ENCODE measurements at places on chromosomes 7 and 10. TPM values are rescaled to one million over a fixed set of nuclear protein-coding genes. Genes with fewer than 3 reads are reported as not detected.

DNA sequence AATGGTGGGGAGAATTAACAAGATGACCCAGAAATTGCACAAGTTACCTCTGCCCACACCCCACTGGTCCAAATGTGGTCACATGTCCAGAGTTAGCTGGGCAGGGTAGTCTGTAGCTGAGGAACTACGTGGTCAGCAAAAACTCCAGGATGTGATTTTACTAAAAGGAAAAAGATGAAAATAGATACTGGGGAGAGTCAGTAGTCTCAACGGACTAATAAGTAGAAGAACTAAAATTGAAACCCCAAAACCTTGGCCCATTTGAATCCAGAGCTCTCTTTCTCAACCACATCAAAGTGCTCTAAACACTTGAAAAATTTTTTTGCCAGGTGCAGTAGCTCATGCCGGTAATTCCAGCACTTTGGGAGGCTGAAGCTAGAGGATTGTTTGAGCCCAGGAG is 146.3 kb downstream of the SKIDA1 start:
- no peak for ATAC-seq

DNA sequence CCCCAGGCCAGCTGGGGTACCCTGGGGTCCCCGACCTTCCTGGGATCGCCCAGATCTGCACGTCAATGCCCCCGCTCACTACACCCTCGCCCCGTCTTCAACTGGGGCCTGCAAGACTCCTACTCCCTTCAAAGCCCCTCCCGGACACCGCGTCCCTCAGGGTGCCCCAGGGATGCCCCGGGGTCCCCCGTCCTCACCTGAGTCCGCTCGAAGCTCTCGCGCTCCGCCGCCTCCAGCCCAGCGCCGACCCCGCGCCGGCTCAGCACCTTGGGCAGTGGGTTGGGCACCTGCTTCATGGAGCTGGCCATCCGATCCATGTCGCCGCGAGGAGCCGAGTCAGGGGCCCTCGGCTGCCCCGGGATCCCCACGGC is at the start of gene HIP1:
Gene HIP1 (minus strand): TSS at position 338 of the 371 bp plus-strand sequence. CDS start 21 bp downstream, at position 317.
- ATAC-seq: peak; percentile 11

DNA sequence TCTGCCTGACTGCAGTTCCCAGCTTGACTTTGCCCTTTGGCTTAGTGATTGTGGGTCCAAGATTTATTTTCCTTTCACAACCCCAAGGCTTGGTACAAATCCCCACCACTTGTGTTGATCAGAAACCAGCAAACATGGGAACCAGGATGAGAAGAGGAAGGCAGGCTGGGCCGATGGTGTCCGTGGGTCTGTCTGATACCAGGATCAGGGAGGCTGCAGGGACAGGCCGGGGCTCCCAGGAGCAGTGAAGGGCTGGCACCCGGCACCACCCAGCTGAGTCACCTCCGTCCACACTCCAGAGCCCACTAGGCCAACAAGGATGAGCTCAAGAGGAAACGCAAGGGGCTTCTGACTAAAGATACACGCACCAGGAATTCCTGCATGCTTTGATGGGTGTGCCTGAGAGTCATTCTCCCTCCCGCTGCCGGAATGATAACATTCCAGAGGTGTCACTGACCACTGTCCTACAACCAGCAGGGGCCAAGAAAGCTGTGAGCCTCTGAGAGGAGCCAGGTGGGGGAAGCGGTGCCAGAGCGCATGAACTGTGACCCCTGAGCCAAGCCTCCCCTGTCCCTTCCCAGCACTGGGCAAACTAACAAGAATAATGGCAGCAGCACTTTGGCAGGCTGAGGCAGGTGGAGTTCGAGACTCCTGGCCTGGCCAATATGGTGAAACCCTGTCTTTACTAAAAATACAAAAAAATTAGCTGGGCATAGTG is 29.2 kb upstream of the PROSER2 start:
- ATAC-seq: peak; percentile 61

GRCh38 chr7:36874041-36874440 is 149.7 kb upstream of the AOAH start:
- no peak for ATAC-seq

GRCh38 chr10:99661377-99661763 is 2.1 kb downstream of the ENTPD7 start:
- peak; percentile 18 for ATAC-seq

DNA sequence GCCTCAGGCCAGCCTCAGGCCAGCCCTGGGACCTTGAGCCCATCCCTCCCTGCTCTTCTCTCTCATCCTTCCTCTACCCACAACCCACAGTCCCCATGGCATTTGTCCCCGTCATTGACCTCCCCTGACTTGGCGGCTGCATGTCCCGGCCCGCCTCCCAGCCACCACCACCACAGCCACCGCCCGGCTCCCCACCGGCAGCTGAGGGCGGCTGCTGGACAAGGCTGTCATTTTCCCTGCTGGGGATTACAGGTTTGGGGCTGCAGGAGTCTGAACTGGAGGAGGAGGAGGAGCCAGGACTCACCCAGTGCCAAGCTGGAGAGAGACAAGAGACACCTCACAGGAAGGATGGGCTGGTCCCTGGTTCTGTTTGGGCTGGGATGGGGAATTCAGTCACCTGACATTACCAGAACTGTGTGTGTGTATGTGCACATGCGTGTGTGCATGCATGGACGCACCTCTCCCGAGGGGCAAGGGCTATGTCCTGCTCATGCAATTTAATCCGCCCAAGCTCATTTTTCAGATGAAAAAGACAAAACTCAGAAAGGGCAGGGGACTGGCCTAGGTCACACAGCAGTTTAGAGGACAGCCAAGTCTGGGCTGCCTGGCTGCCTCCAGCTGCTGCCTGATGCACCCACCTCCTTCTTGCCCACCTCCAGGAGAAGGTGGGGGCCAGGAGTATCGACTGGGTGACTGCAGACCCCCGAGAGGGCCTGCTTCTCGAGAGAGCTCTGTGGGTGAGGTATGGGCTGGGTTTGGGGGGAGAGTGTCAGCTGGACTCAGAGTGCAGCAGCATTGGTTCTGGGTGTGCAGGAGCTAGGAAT is 113.1 kb downstream of the ZMIZ1 start:
- ATAC-seq: no peak

GRCh38 chr7:13099154-13099795 is 411.8 kb downstream of the ARL4A start:
- peak; percentile 97 for ATAC-seq

- peak; percentile 51 for ATAC-seq
Observed at GRCh38 chr10:89165923-89166322, 41.2 kb downstream of the CH25H start.

DNA sequence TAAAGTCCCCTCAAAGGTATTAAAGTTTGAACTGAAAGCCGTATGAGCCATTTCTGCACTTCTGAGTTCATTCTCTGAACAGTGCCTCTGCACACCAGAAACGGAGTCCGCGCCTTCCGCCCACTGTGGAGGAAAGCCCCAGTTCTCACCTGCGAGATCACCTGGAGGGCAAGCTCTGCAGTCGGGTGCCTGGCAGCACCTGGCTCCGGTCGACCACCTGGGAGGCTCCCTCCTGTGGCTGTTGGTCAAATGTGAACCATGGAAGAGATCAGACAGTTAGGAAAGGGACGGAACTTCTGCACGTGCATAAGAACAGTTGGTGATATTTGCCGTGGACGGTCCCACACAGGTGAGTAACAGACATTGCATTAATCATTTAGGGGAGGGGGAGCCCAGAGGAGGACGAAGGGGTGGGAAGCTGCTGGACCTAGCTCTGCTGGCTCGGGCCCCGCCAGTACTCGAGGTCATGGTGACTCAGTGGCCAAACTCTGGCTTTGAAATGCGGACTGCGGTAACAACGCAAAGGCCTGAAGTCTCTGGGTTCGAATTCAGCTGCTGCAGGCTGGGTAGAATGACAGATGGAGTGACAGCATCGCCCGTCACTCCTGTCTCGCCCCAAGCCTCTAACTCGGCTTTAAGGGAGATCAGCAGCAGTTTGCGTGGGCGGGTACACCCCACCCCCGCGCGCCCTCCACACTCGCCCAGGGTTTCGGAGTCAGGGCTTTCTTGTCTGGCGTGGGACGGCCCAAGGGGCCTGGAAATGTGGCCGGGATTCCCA is 1.7 kb upstream of the DPYSL4 start:
- no peak for ATAC-seq

DNA sequence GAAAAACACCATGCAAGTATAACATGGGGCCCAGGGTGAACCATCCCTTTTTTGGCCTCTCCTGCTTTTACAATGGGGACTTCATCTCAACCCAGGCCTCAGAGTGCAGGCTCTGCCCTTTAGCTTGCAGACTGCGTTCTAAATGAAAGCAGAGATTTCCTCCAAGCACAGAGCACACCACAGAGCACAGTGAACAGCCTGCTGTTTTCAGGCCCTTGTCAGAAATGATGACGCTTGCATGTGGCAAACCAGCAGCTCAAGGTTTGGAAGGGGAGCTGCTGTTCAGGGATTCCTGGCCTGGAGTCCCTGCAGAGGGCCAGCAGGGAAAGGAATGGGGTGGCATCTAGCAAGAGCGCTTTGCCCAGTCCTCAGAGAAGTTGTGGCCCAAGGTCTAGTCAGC is 167.3 kb upstream of the CDCA7L start:
- ATAC-seq: no peak

DNA sequence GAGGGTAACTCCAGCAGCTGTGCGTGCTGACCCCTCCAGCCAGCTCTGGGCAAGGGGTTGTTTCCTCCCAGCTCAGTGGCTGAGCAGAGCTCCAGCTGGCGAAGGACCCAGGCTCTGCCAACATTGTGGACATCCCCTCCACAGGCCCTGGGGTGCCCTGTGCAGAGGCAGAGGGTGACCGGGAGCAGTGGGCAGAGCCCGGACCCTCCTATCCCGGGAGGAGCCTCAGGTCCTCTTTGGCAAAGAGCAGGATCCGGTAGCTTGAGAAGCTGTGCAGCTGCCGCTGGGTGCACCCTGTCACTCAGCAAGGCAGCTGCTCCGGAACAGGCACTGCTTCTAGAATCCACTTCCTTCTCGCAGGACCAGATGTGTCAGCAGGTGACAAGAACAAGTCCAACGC is 175.9 kb downstream of the EBF3 start:
- no peak for ATAC-seq

- no peak for ATAC-seq
Observed at GRCh38 chr7:48832303-48832845, 92.0 kb upstream of the CDC14C start.

SPDYE1 gene
- total RNA-seq: not detected

RBM20 gene
- total RNA-seq: 3.1 TPM

MSMB gene
- total RNA-seq: 0.64 TPM

CH25H gene
- total RNA-seq: 4.8 TPM

ODAD2 gene
- total RNA-seq: 0.16 TPM

SHLD2 gene
- 17.7 TPM for total RNA-seq

AKR1C8 gene
- total RNA-seq: not detected
